ENCODE measurements at places on chromosomes 16 and 17.

- no peak for DNase-seq
Measured at GRCh38 chr17:42690596-42690995, 8.3 kb downstream of the CNTNAP1 start.

DNA sequence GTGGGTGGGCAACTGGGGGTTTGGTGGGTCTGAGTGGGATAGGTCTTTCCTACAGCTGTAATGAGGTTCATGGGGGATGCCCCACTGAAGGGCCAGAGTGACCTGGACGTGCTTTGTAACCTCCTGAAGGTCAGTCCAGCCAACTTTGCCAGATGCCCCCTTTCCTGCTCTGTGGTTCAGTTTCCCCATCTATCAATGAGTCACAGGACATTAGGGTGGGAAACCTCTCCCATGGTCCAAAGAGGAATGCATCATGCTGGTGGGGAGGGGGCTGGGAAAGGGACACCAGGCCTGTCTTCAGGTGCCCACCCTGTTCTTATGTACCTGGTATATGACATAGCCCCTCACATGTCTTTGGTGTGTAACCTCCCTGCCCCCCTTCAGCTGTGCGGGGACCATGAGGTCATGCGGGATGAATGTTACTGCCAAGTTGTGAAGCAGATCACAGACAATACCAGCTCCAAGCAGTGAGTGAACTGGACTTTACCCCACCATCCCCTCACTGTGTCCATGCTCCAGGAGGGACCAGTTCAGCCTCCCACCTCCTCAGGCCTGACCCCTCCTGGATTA lies 24.0 kb upstream of the ALKBH5 start:
- no peak for DNase-seq

DNA sequence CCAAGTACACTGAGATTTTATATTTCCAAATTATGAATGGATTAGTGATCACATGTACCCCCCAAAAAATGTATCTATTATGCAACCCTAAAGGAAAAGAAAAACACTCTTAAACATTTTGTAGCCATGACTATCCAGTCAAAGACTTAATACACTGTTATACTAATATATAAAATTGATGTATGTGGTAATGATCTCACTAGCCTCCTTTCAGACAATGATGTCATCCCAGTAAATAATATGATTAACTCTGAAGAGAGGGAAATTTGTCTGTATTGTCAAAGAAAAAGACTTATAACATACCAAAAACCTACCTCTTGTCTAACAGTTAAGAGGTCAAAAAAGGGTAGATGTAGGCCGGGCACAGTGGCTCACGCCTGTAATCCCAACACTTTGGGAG lies 80.7 kb downstream of the USP32 start:
- DNase-seq = no peak

DNA sequence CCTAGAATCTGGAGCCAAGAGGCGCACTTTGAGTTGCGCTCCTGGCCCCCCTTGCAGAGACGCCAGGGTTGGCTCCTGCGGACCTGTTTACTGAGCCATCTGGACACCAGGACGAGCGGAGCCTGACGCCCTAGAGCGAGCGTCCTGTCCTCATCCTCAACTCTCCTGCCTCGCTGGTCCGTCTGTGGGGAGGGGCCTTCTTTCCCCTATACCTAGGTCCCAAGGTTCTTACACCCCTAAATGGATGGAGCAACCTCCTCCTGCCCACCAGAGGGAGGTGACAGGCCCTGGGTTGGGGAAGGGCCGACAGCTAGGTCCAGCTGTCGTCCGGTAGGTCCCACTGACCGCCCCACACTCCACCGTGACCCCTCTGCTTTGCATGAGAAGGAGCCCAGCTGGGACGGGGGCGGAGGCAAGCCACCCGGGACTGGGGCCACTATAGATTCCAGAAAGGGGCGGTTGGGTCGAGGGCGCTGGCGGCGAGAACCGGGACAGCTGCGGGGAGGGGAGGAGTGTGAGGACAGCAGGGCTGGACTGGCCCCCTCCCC lies 3.1 kb upstream of the LHX1 start:
- DNase-seq = no peak

- DNase-seq = no peak
Measured at GRCh38 chr17:48997827-48998586, 822 bp downstream of the IGF2BP1 start.

DNA sequence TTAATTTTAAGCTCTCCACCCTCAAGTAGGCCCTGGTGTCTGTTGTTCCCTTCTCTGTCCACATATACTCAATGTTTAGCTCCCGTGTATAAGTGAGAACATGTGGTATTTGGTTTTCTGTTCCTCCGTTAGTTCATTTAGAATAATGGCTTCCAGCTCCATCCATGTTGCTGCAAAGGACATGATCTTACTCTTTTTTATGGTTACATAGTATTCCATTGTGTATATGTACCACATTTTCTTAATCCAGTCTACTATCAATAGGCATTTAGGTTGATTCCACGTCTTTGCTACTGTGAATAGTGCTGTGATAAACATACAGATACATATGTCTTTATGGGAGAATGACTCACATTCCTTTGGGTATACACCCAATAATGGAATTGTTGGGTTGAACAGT lies 111.4 kb upstream of the NACA2 start:
- no peak for DNase-seq

- no peak for DNase-seq
Measured at GRCh38 chr17:54381482-54381881, 519.2 kb upstream of the TOM1L1 start.

- DNase-seq = no peak
Measured at GRCh38 chr17:57051886-57052361, 33.1 kb upstream of the AKAP1 start.
